ENCODE measurements at places on chromosomes 2 and 18.

DNA sequence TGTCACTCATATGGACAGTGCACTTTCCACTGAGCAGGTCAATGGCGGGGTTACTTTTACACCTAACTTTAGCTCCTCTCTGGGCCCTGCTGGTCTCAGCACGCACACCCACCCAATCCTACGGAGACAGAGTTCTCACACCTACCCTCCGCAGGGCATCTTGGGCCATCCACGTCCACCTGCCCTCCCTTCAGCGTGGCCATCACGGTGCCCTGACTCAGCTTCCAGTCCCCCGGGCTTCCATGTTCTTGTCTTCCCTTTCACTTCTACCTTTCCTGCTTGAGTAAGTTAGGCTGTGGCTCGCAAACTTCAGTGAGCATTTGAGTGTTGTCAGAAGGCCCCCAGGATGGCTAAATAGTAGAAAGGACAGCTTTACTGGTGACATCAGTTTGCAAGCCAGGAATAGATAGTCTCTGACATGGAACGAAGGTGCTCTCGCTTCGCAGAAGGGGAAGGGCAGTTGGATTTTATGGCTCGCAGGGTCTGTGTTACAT is 232.4 kb downstream of the SEPTIN10 start:
- no peak for DNase-seq

DNA sequence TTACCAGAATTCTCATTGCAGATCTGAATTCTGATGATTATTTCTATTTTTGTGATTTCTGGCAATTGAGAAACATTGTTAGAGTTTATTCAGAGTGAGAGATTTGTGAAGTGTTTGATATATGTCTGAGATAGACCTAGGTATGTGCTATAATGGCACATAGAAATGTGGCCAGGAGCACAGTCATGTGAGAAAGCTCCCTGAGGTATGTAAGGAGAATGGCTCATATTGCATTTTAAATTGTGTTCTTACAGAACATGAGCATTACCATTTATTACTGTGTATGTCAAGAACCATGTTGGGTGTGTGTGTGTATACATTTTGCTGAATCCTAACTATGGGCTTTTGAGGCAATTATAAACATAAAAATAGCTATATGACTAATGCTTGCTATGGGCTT is 101.2 kb downstream of the RAPGEF4 start:
- peak; percentile 2 for DNase-seq

- no peak for DNase-seq
These were observed 772.3 kb downstream of the LRRTM4 start for GRCh38 chr2:76749858-76750257.

- peak; percentile 78 for DNase-seq
These were observed 36.9 kb downstream of the RAPH1 start for GRCh38 chr2:203498161-203498560.

DNA sequence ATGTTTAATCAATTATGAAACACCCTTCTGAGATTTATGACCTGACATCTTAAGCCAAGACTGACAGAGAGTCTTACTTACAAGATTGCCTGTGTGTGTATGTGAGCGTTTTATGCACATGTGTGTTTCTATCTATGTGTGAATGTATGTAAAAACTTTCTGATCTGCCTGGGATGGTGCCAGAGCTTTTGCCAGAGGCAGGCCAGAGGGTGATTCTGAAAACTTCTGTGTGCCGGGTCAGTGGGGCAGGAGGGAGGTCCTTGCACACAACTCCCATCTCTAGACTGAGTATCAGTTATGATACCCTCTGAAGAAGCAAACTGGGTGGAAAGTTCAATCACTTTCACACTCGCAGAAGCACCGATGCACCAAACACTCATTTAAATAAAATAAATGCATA is 335.0 kb upstream of the NT5C1B start:
- no peak for DNase-seq

DNA sequence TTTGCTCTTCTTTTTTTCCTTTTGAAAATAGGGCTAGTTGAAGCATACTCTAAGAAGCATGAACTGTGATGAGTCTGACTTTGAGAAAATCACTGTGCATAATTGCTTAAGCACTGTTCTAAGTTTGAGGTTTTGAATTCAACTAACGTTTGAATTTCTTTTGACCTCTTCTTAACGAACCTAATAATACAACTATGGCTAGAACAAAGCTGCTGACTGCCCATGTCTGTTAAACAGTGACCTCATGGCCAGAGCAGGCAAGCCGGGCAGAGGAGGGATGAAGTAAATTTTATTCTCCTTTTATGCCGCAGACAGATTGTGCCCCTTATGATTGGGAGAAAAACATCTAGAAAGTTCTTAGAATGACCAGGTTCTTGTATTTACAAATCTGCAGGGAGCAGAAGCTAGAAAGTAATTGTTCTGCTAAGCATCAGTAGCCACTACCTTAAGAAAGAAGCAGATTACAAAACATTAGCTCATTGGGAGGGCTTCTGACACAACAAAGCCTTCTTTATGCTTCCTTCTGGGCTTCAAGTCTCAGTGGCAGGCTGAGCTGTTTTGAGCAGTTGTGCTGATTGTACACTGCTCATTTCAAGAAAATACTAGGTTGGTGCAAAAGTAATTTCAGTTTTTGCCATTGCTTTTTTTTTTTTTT is 97.8 kb upstream of the RASGRP3 start:
- peak; percentile 54 for DNase-seq

GRCh38 chr2:188414411-188414810 is 122.7 kb downstream of the GULP1 start:
- peak; percentile 81 for DNase-seq

GRCh38 chr18:40163254-40163653 is 1791.8 kb upstream of the PIK3C3 start:
- no peak for DNase-seq

GRCh38 chr2:96528006-96528699 is 8.4 kb upstream of the ARID5A start:
- DNase-seq: peak; percentile 69

GRCh38 chr18:46630160-46630559 is 26.9 kb downstream of the LOXHD1 start:
- no peak for DNase-seq

GRCh38 chr18:44107187-44107586 is 573.5 kb upstream of the SETBP1 start:
- DNase-seq: no peak
